Fibroblast of the aortic adventitia (primary cell): ENCODE measurements at places on chromosomes 5 and 9. TPM values are rescaled to one million over a fixed set of nuclear protein-coding genes. Genes with fewer than 3 reads are reported as not detected.

Gene SHOC1
- 0.09 TPM in 1 of 2 replicates, not detected in the other for total RNA-seq

Gene TSSK1B
- total RNA-seq: 1.4 TPM in 1 of 2 replicates, not detected in the other

Gene MARCOL
- total RNA-seq: not detected in 2 replicates

Gene DPYSL3
- total RNA-seq: 89.6 and 157 TPM in 2 replicates

Gene TICAM2
- total RNA-seq: 9.1 and 19.1 TPM in 2 replicates

Gene ARHGEF39
- 3.9 TPM in 1 of 2 replicates, not detected in the other for total RNA-seq

Gene KIF27
- 6.0 and 7.2 TPM in 2 replicates for total RNA-seq

Gene NOL8
- total RNA-seq: 36.5 and 70.7 TPM in 2 replicates

Gene SGCD
- 7.9 and 11.7 TPM in 2 replicates for total RNA-seq

Gene LHX6
- total RNA-seq: not detected in 2 replicates

Gene ARID3C
- 0.09 and 0.74 TPM in 2 replicates for total RNA-seq
